ENCODE measurements at places on chromosomes 12 and 14. TPM values are rescaled to one million over a fixed set of nuclear protein-coding genes. Genes with fewer than 3 reads are reported as not detected.

DNA sequence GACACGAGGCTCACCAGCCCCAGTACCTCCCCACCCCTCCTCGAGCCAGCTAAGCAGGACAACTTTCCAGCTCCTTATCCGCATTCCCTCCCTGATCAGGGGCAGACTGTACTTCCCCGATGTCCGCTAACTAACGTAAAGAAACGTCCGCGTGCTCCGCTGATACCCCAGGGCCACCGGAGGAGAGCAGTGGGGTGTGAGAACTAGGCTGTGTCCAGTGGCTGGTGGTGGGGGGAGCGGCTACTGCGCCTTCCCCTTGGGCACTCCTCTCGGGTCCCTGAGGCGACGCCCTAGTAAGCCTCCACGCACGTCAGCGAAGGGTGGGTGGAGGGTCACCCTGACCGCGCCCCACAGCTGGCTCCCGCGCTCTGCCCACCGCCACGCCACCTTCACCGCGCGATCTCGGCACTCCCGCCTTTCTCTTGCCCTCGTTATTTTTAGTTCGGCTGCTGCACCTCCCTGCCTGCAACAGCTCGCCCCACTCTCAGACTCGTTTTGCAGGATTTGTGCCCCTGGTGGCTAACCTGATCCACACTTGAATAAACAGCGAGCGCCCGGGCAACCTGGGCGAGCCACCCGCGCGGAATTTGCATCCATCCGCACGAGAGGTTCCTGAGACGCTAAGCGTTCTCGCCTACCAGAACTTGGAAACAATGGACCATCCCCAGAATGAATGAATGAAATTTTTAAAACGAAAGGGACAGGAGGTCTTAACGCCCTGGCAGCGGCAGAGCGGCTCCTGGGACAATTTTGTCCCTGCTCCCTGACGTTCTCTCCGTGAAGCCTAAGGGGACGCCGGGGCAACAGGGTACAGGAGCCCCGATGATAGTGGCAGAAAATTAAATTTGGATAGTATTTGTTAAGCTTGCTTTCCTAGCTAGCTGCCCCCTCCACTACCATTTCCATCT is 6.9 kb upstream of the BMP4 start:
- H3K36me3 ChIP-seq, result no peaks in the 10 kb centered on the region
- peaks cover 50% of the 10 kb centered on the region for H3K27me3 ChIP-seq
- no peak overlapping the region for H3K27ac ChIP-seq

- H3K27me3 ChIP-seq, result peaks cover 7% of the 10 kb centered on the region
- H3K27ac ChIP-seq, result no peak overlapping the region
- no peak overlapping the region for H3K4me3 ChIP-seq
- DNase-seq, result no peak
- H3K4me1 ChIP-seq, result no peaks in the 10 kb centered on the region
- H3K36me3 ChIP-seq, result no peaks in the 10 kb centered on the region
Measured at GRCh38 chr12:119613319-119613936, 19.9 kb downstream of the TMEM233 start.

GRCh38 chr14:90288651-90289355 is 32.5 kb downstream of the PSMC1 start:
- DNase-seq, result no peak
- no peaks in the 10 kb centered on the region for H3K4me1 ChIP-seq
- H3K27ac ChIP-seq, result no peak overlapping the region
- peaks cover 22% of the 10 kb centered on the region for H3K36me3 ChIP-seq
- no peaks in the 10 kb centered on the region for H3K27me3 ChIP-seq
- no peak overlapping the region for H3K4me3 ChIP-seq

ACSS3 gene
- total RNA-seq, result not detected
